A172 (cell line): ENCODE measurements at places on chromosomes 6 and 20. TPM values are rescaled to one million over a fixed set of nuclear protein-coding genes. Genes with fewer than 3 reads are reported as not detected.

GRCh38 chr6:45898941-45899682, 116.5 kb downstream of the CLIC5 start:
- DNase-seq = no peak

GRCh38 chr6:137493218-137494038, 766 bp downstream of the OLIG3 start:
- no peak for DNase-seq

GRCh38 chr6:126907312-126907711, 211.2 kb upstream of the RSPO3 start:
- no peak for DNase-seq

DNA sequence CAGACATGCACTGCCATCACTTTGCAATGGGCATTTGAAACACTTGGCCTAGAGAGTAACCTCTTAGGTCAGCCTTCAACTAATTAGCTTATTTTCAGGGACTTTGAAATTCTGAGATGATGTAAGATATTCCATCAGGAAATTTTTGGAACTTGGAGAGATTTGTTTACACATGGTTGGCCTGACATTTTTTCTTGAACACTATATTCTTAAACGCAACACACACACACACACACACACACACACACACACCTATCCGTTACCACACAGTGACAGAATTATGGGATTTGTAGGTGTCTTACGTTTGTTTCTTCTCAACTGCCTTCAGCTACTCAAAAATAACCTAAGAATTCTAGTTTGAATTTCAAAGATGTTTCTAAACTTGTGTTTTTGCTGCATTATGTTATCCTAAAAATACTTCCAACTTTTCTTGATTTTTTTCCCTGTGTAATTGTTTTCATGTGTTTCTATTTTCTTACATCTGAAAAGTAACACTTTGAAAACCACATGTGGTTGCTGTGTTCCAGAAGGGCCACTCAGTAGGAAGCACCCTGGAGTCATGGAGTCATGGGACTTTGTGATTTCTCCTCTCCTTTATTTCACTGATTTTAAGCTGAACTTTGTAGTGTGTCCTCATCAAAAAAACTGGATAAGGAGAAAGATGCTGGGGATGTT, 31.9 kb downstream of the MARCKS start:
- DNase-seq = no peak

DNA sequence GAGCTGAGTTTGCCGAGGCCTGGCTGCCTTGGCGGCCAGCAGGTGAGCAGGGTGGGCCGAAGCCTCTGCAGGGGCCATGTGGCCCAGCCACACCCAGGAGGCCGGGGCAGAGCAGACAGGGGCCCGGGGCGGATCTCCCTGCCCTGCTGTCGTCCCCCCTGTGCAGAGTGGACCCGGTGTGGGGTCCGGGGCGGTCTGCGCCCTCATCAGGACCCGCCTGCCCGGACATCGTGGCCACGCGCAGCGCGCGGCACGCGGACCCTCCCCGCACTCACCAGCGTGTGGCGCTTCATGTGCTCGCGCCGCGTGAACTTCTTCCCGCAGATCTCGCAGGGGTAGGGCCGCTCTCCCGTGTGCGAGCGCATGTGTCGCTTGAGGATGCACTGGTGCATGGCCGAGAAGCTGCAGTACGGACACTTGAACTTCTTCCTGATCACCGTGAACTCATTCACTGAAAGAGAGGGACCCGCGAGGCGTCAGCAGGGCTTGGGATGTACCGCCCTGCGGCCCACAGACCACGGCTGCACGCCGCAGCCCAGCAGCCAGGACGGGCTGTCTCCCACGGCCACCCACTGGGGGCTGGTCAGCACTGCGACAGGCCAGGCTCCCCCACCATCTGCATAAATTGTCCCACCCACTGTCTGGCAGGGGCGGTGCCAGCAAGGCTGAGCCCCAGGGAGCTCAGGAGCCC, 13.0 kb downstream of the SLC2A4RG start:
- DNase-seq = no peak

DNA sequence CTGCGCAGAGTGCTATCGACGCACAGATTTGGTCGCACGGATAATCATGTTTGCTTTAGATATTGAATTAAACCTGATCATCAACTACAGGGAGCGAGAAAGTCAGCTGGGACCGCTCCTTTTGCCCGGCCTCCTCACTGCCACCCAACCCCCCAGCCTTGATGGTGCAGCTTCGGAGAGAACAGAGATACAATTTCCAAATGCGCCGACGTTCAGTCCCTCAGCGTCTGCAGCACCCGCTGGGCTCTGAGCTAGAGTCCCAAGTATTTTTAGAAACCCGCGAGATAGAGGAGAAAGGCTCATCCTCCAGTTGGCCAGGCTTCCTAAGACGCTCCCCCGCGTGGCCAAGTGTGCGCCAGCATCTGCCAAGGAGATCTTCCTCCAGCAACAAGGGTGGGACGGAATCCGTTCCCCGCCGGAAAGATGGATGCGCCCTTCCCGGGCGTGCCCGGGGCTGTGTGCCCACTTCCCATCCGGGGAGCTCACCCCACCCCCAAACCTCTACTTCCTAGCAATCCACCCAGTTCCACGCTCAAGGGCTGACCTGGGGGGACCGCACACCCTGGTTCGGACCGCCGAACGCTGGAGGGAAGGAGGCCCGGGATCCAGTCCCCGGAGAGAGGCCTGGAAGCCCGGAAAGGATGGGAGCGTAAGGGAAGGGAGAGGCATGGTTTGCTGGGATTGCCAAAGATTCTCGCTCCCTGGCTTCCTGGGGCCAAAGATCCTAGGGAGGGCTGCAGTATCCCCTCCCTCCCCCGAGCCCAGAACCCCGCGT, 4.1 kb downstream of the NKX2-2 start:
- no peak for DNase-seq

DNA sequence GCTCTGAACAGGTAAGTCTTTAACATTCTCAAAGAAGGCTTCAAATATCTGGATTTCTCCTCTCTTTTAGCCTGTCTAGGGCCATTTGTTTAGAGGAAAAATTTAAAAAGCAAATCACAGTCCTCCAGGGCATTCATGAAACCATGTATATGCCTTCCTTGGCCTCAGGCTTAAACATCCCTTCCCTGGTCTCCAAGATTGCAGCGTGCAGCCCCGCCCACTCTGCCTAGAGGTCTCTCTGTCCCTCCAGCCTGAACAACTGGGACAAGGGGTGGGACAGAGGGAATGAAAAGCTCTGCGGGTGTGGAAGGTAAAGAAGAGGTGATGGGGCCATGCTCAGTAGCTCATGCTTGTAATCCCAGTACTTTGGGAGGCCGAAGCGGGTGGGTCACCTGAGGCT, 9.8 kb upstream of the CBFA2T2 start:
- DNase-seq = no peak

GRCh38 chr6:6614096-6614982, 25.8 kb downstream of the LY86 start:
- no peak for DNase-seq

DNA sequence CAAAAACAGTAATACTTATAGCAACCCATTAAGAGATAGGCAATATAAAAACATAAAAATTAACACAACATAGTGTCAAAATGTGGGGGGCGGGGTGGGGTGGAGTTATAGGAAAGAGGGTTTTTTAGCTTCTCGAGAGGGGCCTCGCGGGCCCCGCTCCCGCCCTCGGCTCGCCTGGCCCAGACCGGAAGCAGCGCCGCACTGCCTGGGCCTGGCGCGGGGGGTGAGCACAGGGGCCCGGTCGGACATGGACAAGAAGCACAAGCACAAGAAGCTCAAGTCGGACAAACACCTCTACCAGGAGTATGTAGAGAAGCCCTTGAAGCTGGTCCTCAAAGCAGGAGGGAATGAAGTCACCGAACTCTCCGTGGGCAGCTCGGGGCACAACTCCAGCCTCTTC, 53.4 kb downstream of the REV3L start:
- no peak for DNase-seq

- no peak for DNase-seq
These were observed 83.2 kb downstream of the SHLD1 start for GRCh38 chr20:5833309-5833941.

DNA sequence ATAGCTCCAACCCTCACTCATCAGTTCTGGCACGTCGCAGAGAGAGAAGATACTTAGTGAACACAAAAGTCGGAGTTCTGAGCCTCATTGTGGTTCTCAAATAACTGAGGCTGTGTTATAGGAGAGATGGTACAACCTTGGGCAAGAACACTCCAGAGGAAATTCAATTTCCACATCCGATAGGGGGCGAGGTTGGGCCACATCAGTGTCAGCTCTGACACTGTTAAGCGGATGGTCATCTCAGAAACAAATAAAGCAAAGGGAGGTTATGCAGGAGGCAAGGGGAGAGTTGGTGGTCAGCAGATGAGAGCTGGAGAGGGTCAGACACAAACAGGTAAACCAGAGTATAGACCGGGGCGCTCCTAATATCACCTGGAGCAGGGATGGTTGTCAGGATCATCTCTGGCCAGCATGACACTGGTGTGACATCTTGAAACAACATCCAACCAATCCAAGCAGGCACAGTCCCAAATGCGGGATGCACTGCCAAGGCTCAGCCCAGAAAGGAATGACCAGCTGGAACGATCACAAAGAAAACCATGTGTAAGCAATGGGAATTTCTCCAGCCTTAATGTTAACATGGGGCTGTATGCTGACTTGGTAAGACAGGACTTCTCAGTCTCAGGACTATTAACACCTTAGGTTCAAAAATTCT, 331.8 kb downstream of the HACE1 start:
- DNase-seq = peak; percentile 38

GRCh38 chr20:33062105-33062824, 8.6 kb downstream of the BPIFB3 start:
- no peak for DNase-seq

DNA sequence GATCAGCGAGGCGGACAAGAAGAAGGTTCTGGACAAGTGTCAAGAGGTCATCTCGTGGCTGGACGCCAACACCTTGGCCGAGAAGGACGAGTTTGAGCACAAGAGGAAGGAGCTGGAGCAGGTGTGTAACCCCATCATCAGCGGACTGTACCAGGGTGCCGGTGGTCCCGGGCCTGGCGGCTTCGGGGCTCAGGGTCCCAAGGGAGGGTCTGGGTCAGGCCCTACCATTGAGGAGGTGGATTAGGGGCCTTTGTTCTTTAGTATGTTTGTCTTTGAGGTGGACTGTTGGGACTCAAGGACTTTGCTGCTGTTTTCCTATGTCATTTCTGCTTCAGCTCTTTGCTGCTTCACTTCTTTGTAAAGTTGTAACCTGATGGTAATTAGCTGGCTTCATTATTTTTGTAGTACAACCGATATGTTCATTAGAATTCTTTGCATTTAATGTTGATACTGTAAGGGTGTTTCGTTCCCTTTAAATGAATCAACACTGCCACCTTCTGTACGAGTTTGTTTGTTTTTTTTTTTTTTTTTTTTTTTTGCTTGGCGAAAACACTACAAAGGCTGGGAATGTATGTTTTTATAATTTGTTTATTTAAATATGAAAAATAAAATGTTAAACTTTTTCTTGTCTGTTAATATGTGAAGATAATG, 2.2 kb downstream of the HSPA1B start:
- DNase-seq = peak; percentile 37

DNA sequence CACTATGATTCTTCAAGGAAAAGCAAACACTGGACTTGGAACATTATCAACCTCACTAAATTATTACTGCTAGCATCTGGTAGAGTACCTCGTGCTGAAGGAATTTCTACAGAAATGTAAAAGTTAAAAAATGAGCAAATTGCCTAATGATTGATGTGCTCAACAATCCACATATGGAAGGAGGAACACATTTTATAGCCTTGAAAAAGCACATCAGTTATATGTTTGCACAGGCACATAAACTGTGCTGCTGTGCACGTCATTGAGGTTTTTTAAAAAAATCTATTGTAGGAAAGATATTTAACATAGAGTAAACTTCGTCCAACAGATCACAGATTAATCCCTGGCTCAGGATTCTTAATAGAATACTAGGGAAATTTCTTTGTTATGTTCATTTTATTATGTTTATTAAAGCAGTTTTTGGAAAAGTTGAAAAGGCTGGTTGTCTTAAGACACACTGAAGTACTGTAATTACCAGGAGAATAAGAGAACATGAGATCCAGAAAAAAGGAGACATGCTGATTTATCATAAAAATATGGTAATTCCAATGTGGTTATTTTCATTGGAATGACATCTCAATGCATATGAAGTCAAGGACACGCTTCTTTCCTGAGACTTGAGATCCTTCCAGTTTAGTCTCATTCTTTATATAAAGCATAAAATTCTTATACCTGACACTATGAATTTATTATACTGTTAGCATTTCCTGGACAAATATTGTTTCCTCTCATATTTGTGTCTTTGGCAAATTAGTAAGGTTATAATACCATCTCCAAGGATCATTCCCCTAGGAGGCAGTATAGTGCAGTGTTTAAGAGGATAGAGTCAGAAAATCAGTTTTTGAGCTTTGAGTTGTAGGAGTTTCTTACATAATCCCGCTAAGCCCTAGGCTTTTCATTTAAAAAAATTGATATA, 511.1 kb downstream of the TENT5A start:
- DNase-seq = peak; percentile 34

DNA sequence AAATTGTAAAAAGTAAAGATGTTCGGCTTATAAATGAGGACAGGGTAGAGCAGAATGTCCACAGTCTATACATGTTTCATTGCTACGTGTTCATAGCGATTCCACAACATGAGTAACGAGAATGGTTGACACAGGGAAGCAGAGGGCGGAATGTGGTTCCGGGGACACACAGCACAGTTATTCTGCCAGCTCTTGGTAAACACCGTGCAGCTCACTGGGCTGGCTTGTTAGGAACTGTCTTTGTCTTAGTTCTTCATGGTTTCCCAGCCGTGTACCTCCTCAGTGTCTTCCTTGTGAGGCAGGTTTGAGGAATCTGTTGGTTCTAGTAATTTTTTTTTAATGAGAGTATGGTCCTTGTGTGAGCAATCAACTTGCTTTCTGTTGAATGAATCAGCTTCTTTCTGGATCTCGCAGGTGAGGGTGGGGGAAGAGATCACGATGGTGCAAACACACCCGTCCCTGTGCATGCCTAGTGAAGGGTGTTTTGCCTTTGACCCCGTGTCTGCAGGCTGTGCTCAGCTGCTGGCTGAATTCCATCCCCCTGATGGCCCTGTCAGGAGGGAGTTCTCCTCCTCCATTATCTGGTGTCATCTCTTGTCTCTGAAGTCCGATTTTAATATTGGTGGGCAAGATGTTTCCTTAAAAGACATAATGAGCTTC, 168.2 kb downstream of the SMOC2 start:
- DNase-seq = no peak

The COL12A1 gene
- 9.0 and 11.1 TPM in 2 replicates for total RNA-seq

The TNFRSF21 gene
- 10.7 and 11.1 TPM in 2 replicates for total RNA-seq

The CST5 gene
- not detected in 2 replicates for total RNA-seq

The CNPY3 gene
- total RNA-seq = 33.8 and 36.3 TPM in 2 replicates

The CALHM4 gene
- total RNA-seq = not detected in 2 replicates

The PI16 gene
- 0.74 TPM in 1 of 2 replicates, not detected in the other for total RNA-seq

The UBE2J1 gene
- total RNA-seq = 36.5 and 39.4 TPM in 2 replicates

The SIRPD gene
- total RNA-seq = not detected in 2 replicates

The RAET1G gene
- 1.1 and 2.0 TPM in 2 replicates for total RNA-seq

The PSMB1 gene
- total RNA-seq = 628 and 675 TPM in 2 replicates

The NHLRC1 gene
- total RNA-seq = not detected in 2 replicates

The FAM110A gene
- 11.7 and 15.0 TPM in 2 replicates for total RNA-seq

The CST4 gene
- not detected in 2 replicates for total RNA-seq

The SAPCD1 gene
- total RNA-seq = 1.1 and 3.0 TPM in 2 replicates

The GSTA3 gene
- total RNA-seq = not detected in 2 replicates

The VSTM2L gene
- 0.24 and 1.4 TPM in 2 replicates for total RNA-seq
